ENCODE measurements at places on chromosomes 1 and 21. TPM values are rescaled to one million over a fixed set of nuclear protein-coding genes. Genes with fewer than 3 reads are reported as not detected.

WNT2B gene
- 4.0 TPM for polyA plus RNA-seq

NGF gene
- 2.5 TPM for polyA plus RNA-seq

S100A7A gene
- not detected for polyA plus RNA-seq

CD244 gene
- 0.14 TPM for polyA plus RNA-seq

CORT gene
- polyA plus RNA-seq = 2.0 TPM

HES3 gene
- polyA plus RNA-seq = not detected

MTMR11 gene
- polyA plus RNA-seq = 10.0 TPM

HES5 gene
- 0.40 TPM for polyA plus RNA-seq

COL11A1 gene
- 16.0 TPM for polyA plus RNA-seq

HYI gene
- polyA plus RNA-seq = 23.4 TPM

TPRG1L gene
- 29.7 TPM for polyA plus RNA-seq

CLDN17 gene
- polyA plus RNA-seq = not detected

C1orf56 gene
- 6.0 TPM for polyA plus RNA-seq

SH3D21 gene
- polyA plus RNA-seq = 3.4 TPM

GRCh38 chr1:184633785-184634184, 120.9 kb downstream of the EDEM3 start:
- DNase-seq = no peak

- DNase-seq = no peak
Measured at GRCh38 chr1:246459221-246459620, 47.9 kb downstream of the SMYD3 start.

DNA sequence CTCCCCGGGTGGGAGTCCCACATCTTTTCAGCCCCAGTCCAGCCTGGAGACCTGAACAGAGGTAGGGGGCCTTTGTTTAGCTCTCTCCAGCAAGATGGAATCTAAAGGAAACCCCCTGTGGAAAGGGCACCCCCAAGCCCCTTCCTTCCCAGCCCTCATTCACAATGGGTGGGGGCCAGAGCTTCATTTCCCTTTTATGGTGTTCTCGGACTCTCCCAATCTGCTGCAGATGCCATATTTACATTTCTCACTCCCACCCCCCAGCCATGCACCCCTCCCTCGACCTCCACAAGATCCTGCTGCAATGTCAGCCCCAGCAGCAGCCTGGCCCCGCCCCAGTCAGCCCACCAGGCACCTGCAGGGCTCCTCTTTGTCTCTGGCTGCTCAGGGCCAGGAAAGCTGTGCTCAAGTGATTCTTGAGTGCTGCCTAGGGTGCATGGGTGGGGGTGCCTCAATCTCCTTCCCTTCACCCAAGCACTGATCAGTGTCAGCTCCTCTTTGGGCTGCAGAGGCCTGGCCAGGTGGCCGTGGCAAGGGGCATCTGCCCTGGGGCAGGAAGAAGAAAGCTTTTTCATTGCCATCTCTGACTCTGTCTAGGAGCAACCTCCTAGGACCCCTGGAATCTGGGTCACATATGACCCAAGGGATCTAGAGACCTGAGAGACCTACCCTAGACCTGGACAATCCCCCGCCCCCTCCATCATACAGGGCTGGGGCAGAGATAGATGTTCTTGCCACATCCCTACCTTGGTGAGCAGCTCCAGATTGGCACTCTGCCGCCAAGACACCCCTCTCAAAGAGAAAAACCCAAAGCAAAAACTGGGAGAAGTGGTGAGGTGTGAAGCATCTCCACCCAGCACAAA, 1.7 kb downstream of the KIF21B start:
- no peak for DNase-seq

GRCh38 chr1:197806718-197807117, 31.4 kb upstream of the DENND1B start:
- no peak for DNase-seq

- DNase-seq = no peak
Measured at GRCh38 chr1:207412845-207413244, 41.3 kb upstream of the CR2 start.

DNA sequence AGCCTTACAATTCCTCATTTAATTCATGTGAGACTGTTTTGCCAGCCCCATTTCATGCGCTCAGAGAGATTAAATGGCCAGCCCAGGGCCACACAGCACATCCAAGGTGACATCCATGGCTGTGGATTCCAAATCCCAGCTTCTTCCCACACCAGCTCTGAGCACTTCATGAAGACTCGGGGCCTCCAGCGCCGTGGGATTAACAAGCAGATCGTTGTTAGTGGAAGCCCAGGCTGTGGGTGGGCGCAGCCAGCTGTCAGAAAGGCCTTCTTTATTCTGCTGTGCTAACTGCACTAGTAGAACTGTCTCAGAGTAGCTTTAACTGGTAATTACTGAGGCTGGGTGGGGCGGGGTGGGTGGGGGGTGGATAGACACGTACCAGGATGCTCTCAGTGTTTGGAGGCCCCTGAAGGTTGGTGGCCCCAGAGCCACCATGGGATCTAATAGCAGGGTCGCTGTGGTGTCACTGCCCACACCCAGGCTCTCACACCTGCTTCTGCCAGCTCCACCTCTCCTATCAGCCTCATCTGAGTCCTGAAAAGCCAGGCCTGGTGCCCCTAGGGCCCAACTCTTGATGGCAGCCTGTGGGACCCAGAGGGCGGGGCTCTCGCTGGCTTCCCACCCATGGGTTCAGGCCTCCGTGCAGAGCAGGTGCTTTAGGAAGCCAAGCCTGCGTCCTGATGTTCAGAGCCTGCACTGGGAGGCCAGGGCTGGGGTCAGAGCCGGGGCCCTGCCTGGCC, 3.4 kb downstream of the BMP8A start:
- no peak for DNase-seq

GRCh38 chr1:160166166-160166868, 14.9 kb downstream of the ATP1A4 start:
- no peak for DNase-seq

- DNase-seq = no peak
Measured at GRCh38 chr1:30744060-30744756, 13.4 kb downstream of the LAPTM5 start.

DNA sequence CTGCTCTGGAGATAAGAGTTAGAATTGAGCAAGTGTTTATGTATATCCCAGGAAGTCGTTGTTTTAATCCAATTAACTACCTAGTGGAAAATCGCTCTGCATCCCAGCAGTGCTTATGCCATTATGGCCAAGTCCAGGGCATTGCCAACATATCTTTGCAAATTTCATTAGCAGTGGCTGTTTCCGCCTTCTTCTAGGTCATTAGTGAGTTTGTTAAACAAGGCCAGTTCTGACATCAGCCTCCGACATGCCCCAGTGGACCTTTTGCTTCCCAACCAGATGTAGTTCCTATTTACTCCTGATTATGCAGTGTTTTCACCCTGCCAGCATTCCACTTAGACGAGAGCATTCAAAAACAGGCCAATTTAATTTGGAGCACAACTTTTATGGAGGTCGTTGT, 106.8 kb upstream of the FAM78B start:
- DNase-seq = no peak

GRCh38 chr1:233338102-233338501, 10.6 kb downstream of the MAP3K21 start:
- no peak for DNase-seq

- DNase-seq = no peak
Measured at GRCh38 chr21:18970941-18971340, 567.4 kb upstream of the TMPRSS15 start.

DNA sequence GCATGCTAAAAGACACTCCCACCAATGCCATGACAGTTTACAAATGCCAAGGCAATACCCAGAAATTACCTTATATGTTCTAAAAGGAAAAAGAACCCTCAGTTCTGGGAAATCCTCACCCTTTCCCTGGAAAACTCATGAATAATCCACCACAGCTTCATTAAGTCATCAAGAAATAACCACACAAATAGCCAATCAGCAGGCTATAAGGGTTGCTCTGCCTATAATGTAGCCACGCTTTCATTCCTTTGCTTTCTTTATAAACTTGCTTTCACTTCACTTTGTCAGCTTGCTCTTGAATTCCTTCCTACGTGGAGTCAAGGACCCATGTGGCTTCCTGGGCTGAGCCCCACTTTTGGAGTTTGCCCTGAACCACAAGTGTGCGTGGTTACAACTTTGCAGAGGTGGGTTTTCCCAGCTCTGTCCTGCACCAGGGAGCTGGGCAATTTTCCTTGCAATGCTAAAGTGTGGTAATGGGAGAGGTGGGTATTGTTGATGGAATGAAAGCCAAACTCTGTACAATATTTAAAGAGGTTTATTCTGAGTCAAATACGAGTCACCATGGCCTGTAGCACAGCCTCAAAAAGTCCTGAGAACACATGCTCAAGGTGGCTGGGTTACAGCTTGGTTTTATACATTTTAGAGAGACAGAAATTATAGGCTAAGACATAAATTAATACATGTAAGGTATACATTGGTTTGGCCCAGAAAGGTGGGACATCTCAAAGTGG, 42.2 kb upstream of the COG2 start:
- DNase-seq = no peak

DNA sequence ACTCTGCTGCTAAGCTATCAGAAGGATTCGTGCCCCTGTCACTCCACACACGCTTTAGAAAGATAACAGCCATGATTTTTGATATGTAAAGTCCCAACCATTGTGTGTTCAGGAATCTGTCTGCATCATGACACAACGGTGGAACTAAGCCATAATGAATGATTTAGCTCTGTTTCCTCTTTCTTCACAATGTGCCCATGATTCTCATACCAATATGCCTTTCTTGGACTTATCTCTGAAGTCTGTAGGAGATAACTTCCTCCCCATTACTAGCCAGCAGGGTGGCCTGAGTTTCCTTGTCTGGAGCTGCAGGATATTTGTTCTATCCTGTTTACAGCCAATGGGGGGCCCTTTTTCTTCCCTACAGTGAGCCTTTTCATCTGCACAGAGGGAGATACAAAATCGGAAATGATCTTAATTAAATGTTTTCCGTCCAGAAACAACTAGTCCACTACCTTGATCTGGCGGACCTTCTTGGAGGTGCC, 511.7 kb downstream of the USP25 start:
- DNase-seq = no peak

- DNase-seq = no peak
Measured at GRCh38 chr1:208791456-208791855, 547.3 kb upstream of the PLXNA2 start.

GRCh38 chr1:93585059-93585966, 96.3 kb downstream of the BCAR3 start:
- DNase-seq = no peak

DNA sequence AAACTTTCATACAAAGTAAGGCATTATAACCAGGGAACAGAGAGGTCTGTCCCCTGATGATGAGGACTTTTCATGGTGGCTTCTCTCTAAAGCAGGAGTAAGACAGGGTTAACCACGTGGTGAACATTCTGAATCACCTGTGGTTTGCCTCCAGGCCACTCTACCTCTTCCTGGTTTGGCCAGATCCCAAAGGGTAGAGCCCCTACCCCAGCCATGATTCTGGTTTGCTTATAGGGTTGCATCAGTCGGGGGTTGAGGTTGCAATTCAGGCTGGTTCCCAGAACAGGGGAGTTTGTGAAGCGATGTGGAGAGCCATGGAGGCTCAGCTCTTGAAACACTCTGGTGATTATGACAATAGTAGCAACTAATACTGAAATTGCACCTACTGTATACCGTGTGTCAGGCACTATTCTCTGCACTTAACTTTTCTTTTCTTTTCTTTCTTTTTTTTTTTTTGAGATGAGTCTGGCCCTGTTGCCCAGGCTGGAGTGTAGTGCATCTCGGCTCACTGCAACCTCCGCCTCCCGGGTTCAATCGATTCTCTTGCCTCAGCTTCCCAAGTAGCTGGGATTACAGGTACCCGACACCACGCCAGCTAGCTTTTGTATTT, 8.3 kb downstream of the CNR2 start:
- DNase-seq = no peak

- no peak for DNase-seq
Measured at GRCh38 chr1:111599781-111600693, 19.6 kb upstream of the RAP1A start.

DNA sequence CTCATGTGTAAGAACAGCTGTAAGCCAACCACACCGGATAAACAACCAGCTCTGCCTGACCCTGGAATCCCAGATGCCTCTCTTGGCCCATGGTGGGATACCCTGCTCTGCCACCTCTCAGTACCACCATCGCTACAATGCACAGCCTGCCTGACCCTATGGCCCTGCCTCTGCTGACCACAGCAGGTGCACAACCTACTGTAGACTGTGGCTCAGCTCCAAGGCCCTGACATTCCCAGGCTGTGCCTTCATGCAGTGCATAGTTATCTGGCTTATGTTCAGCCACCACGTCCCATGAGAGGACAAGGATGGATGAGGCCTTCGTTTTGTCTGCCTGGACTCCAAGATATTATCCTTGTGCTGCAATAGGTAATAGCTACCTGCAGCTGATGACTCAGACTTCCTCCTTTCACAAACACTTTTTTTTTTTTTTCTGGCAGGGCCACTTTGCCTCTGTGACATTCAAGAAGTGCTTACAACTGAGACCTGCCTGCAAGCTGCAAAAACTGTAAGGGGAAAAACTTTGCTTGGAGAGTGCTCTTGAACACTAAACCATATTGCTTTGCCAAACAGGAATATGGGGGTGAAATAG, 177.7 kb downstream of the URB2 start:
- DNase-seq = no peak

- no peak for DNase-seq
Measured at GRCh38 chr1:153560771-153561465, 4.7 kb downstream of the S100A2 start.

DNA sequence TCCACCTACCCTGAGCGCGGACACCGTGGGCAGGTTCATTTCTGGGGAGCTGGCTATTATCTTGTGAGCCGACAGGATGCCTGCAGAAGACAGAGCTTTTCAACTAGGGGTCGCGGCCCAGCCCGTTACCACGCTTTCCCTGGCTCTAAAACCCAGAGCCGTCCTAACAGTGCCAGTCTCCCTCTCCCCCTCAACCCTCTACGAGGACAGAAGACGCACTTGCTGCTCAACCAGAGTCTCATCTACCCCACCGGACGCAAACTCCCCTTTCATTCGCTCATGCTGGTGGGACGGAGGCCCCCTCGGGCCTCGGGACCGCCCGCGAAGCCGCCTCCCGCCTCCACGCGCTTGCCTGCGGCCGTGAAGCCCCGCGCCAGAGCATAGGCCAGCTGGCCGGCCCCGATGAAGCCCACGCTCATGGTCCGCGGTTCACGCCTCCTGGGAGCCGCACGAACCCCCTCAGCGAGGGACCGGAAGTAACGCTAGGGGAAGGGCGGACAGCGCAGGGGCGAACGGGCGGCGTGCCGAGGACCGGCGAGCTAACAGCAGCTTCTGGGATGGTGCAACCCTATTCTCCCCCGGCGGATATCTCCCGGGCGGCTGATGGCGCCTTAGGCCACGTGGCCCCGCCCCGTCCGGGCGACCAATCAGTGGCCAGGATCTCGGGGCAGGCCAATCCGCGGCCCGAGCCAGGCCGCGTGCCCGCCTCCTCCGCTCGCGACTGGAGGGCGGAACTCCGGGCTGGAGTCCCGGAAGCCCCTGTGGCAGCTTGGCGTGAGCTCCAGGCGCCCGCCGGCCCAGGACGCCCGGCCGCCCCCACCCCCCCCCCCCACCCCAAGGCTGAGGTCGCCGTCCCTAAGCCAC, at the start of gene PYCR2:
TSS of gene PYCR2 (minus strand) at position 559 of the 864 bp plus-strand sequence. CDS start at position 419, 140 bp downstream.
- DNase-seq = peak; percentile 97

- no peak for DNase-seq
Measured at GRCh38 chr1:226666692-226667091, 72.4 kb downstream of the ITPKB start.

GRCh38 chr1:27033043-27033746, 20.5 kb upstream of the TENT5B start:
- no peak for DNase-seq

Measured in hindlimb muscle (tissue), 1 donor.